Keratinocyte (primary cell): ENCODE measurements at places on chromosomes 3 and 15. TPM values are rescaled to one million over a fixed set of nuclear protein-coding genes. Genes with fewer than 3 reads are reported as not detected.

IFT122 gene
- polyA plus RNA-seq = 6.2 to 7.1 TPM (median 6.5 TPM) in 3 replicates

CPNE9 gene
- polyA plus RNA-seq = not detected in 3 replicates

DNA sequence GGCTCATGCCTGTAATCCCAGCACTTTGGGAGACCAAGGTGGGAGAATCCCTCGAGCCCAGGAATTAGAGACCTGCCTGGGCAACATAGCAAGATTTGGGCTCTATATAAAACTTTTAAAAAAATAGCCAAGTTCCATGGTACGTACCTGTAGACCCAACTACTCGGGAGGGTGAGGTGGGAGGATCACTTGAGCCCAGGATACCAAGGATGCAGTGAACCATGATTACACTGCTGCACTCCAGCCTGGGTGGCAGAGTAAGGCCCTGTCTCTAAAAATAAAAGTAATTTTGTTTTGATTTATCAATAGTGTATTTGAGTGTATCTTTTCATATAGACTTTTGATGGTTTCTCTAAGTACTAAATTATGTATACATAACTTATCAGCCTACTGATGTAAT, 63.1 kb downstream of the LSM3 start:
- peaks cover 7% of the 10 kb centered on the region for H3K4me1 ChIP-seq

GRCh38 chr3:194936659-194937058, 251.0 kb downstream of the FAM43A start:
- no peak overlapping the region for H3K27ac ChIP-seq
- peaks cover 3% of the 10 kb centered on the region for H3K27me3 ChIP-seq
- no peaks in the 10 kb centered on the region for H3K36me3 ChIP-seq
- no peak for DNase-seq

GRCh38 chr3:159263750-159264553, 462.1 kb downstream of the MFSD1 start:
- H3K27me3 ChIP-seq = peaks cover 5% of the 10 kb centered on the region
- no peak overlapping the region for H3K27ac ChIP-seq
- no peak for DNase-seq
- H3K4me3 ChIP-seq = no peak overlapping the region

GRCh38 chr15:74884428-74885223, 5.2 kb upstream of the MPI start:
- H3K4me3 ChIP-seq = no peak overlapping the region
- H3K27ac ChIP-seq = no peak overlapping the region
- H3K27me3 ChIP-seq = no peaks in the 10 kb centered on the region
- no peak for DNase-seq

DNA sequence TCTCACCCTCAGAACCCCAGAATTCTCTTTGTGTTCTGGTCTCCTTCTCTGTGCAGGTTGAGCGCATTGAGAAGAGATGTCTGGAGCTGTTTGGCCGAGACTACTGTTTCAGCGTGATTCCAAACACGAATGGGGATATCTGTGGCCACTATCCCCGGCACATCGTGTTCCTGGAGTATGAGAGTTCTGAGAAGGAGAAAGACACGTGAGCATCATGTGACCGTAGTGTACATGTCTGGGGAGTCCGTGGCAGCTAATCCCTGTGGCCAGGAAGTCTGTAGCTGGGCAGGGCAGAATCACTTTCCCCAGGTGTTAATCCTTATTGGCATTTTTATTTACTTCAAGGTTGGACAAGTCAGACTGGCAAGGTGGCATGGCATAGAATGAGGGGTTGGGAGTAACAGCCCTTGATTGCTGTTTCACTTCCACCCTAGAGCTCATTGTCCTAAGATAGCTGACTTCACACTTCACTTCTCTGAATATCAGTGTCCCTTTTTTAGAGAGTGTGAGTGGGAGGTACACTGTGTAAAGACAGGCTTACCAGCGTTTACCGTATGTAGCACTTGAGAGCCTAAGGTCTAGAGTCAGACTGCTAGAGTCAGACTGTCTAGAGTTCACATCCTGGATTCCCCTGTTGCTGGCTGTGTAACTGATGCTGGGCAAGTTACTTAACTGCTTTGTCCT, 4.4 kb downstream of the MTMR14 start:
- H3K4me3 ChIP-seq = no peak overlapping the region
- no peaks in the 10 kb centered on the region for H3K27me3 ChIP-seq

DNA sequence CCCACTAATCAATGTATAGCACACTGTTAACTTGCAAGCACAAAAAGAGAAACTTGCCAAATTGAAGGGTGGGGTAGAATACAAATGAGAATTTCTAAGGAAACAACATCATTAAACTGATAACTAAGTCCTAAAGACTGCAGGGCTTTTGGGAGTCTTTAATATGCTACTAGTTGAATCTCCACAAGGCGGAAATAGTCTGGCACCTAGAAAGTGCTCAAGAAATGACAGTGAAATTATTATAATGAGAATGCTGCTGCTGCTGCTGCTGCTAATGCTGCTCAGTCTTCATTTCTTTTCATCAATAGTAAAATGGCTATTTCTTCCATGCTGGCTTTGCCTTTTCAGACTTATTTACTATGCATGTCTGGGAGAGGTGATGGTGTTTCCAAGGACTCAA, 91.8 kb downstream of the BTD start:
- no peak overlapping the region for H3K27ac ChIP-seq
- no peak for DNase-seq
- peaks cover 7% of the 10 kb centered on the region for H3K36me3 ChIP-seq
- H3K4me3 ChIP-seq = no peak overlapping the region

- H3K36me3 ChIP-seq = no peaks in the 10 kb centered on the region
- no peaks in the 10 kb centered on the region for H3K27me3 ChIP-seq
- H3K27ac ChIP-seq = no peak overlapping the region
- no peak for DNase-seq
- no peak overlapping the region for H3K4me3 ChIP-seq
- peaks cover 3% of the 10 kb centered on the region for H3K4me1 ChIP-seq
Measured at GRCh38 chr3:48233542-48233941, 7.4 kb upstream of the ZNF589 start.

- H3K36me3 ChIP-seq = no peaks in the 10 kb centered on the region
- H3K27ac ChIP-seq = no peak overlapping the region
- no peak overlapping the region for H3K4me3 ChIP-seq
- H3K4me1 ChIP-seq = no peaks in the 10 kb centered on the region
- no peak for DNase-seq
- peaks cover 14% of the 10 kb centered on the region for H3K27me3 ChIP-seq
Measured at GRCh38 chr3:43785551-43785950, 94.8 kb downstream of the ABHD5 start.

GRCh38 chr3:89565098-89565497, 457.7 kb downstream of the EPHA3 start:
- H3K27me3 ChIP-seq = no peaks in the 10 kb centered on the region
- no peak for DNase-seq
- no peaks in the 10 kb centered on the region for H3K36me3 ChIP-seq

DNA sequence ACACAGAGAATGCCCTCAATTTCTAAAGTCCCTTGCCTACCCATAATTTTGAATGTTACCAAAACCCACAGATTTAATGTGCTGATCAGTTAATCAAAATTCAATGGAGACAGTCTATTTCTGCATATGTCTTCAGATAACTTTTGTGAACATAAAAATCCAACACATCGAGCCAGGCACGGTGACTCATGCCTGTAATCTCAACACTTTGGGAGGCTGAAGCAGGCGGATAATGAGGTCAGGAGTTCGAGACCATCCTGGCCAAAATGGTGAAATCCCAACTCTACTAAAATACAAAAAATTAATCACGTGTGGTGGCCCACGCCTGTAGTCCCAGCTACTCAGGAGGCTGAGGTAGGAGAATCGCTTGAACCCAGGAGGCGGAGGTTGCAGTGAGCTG, 49.3 kb downstream of the PEAK1 start:
- H3K4me3 ChIP-seq = no peak overlapping the region
- H3K27me3 ChIP-seq = no peaks in the 10 kb centered on the region
- DNase-seq = no peak
- no peaks in the 10 kb centered on the region for H3K4me1 ChIP-seq
- no peaks in the 10 kb centered on the region for H3K36me3 ChIP-seq
- no peak overlapping the region for H3K27ac ChIP-seq

- H3K4me1 ChIP-seq = peaks cover 2% of the 10 kb centered on the region
- no peaks in the 10 kb centered on the region for H3K36me3 ChIP-seq
- DNase-seq = no peak
- no peak overlapping the region for H3K4me3 ChIP-seq
Measured at GRCh38 chr15:65373163-65373651, 4.6 kb downstream of the IGDCC3 start.

DNA sequence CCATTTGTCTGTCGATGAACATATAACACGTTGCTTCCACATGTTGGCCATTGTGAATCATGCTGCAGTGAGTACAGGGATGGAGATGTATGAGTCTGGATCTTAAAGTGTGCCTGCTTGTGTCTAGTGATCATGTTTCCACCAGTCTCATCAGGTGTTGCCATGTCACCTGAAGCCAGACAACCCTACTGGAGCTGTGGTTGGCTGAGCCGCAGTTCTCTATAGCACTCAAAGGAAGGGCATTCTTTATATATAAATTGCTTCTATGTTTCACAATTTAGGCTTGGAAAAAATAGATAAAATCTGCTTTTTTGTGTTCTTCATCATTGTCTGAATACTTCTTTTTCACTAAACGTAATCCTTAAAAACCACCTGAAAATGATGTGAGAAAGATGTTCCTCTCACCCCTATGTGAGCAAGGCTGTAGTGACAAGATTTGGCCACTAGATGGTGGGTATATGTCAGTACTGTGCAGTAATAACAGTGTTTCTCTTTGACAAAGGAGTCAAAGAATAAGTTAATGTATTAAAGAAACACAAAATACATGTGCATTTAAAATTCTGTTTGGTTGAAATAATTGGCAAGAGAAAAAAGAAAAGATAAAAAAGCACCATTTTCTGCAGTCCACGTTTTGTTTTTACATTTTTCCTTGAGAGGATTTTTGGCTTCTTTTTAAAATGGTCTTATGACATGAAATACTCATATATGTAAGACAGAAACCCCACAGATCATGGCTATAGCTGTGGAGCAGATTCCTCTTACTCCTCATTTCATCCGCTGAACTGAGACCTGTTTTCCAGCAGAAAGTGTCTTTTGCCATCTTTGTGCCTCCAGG, 394.5 kb upstream of the DPPA4 start:
- H3K4me1 ChIP-seq = no peaks in the 10 kb centered on the region
- no peak overlapping the region for H3K27ac ChIP-seq
- H3K36me3 ChIP-seq = no peaks in the 10 kb centered on the region
